Natural killer cell (primary cell): ENCODE measurements at places on chromosomes 5 and 9. TPM values are rescaled to one million over a fixed set of nuclear protein-coding genes. Genes with fewer than 3 reads are reported as not detected.

DNA sequence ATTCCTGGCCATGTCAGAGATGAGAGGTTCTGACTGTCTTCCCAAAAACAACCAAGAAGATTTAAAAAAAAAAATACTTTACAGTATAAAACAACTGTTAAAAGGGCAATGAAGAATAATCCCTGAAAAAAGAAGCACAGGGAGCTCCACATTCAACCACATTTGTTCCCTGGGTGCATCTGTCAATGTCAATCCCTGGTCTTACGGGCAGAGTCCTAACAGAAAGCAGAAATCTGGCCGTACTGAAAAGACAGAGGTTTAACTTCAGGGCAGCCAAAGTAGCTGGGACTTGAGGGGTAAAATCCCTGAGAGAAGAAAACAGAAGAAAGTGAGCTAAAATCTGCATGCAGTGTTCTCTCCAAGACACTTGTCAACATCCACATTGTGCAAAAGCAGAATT is 76.6 kb downstream of the RICTOR start:
- no peak for DNase-seq

DNA sequence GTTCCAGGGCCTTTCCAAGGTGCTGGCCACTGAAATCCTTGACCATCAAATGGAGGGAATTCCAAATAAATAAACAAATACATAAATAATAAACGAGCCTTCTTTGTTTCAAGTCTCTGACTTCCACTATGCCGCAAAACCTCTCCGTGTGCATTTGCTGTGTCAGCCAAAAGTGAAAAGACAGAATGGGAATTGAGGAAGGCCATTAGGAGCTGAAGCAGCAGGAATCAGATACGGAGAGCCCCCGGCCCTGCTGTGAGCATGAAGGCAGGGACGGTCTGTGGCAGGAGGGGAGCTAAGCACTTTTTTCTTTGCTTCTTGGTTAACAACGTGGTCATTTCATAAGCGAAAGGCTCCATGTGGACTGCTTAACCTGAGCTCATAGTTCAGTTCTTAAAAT is 26.1 kb downstream of the PLPPR1 start:
- DNase-seq, result no peak

GRCh38 chr5:143400541-143401226 is 2.8 kb downstream of the NR3C1 start:
- DNase-seq, result peak; percentile 19

GRCh38 chr5:153896701-153897100 is 142.0 kb downstream of the FAM114A2 start:
- DNase-seq, result no peak

GRCh38 chr5:144549580-144549979 is 378.9 kb downstream of the KCTD16 start:
- DNase-seq, result no peak

DNA sequence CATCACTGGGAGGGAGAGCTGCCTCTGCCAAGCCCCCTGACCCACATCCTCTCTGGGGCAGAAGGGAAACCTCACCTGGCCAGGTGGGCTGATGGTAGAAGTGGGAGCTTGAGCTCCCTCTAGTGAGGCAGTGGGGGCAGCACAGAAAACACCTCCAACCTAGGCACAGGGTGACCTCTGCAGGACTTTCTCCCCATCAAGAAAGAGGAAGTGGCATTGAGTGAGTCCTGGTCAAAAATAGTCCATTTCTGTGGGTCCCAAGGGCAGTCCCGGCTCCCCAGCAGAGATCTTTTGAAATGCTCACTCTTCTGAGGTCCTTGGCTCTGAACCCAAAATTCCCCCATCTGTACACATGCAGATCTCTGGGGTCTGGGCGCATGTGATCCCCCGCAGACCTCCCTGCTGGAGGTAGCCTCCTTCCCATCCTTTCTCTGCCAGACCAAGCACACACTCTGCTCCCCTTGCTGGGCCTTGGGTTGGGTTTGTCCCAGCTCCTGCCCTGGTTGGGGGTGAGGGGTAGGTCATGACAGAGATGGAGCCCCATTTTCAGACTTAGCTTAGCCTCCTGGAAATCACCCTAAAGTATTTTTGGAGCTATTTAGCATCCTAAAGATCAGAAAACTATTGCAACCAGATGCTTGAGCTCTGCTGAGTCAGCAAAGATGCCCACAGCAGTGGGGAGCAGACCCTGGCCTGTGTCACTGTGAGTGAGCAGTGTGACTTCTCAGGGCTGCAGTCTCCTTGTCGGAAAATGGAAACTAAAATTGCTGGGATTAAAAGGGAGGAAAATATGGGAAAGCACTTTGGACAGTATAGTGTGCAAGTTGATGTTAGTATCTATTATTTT is 41.6 kb upstream of the LCP2 start:
- DNase-seq, result peak; percentile 49

- DNase-seq, result no peak
Measured at GRCh38 chr5:171562822-171563221, 143.4 kb downstream of the FGF18 start.

DNA sequence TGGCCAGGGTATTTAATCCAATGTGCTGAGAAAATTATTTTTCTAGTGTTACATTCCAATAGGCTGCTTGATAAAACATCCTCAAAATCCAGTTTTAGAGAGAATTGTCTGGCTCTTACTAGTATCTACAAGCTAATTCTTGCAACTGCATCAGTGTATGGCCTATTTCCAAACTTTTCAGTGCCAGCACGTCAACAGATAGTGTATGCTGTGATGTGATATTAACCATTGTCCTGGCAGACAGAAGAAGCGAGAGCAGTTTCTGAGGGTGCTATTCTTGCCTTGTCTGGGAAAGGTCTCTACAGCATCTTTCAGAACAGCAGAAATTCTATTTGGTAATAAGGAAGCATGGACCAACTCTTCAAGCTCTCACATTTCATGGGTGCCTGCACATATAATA is 174.2 kb upstream of the CDH12 start:
- no peak for DNase-seq

GRCh38 chr9:12739014-12739652 is 35.7 kb upstream of the LURAP1L start:
- DNase-seq, result no peak

DNA sequence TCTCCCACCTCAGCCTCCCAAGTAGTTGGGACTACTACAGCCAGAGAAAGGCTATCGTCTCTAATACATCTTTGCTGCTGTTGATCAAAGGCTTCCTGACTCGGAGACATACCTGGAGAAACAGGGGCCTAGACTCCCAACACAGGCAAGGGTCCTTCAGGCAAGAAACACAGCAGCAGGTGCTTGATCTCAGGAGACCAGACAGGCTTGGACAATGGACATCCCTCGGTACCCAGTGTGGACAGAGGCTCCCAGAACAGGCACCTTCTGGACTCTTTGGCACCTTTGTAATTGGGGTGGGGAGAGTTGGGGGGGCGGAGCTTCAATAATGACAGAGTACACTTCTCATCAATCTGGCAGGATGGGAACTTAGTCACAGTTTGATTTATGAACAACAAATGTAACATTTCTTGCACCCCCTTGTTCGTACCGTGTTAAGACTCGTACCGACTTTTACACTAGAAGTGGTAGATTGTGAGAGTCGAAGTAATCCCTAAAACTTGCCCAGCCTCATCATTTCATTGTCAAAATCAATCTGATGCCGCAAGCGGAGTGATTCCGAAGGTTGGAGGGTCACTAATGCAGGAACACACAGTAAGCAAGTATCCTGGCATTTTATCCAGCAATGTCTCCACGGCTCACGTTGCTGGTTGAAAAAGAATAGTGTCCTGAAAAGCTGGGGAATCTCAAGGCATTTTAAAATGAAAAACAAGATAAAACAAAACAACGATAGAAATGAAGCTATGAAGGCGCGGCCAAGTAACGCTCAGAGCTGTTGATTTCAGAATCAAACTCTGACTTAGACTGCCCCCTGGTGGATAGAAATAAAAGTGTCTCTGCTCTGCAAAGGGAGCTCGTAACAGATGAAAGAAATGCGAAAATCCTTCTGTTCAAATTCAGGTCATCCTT is 46.4 kb upstream of the STK32A start:
- DNase-seq, result peak; percentile 79

GRCh38 chr9:88106492-88106891 is 31.8 kb downstream of the SPATA31C2 start:
- peak; percentile 27 for DNase-seq

GRCh38 chr5:67773411-67774266 is 441.9 kb upstream of the PIK3R1 start:
- DNase-seq, result no peak

DNA sequence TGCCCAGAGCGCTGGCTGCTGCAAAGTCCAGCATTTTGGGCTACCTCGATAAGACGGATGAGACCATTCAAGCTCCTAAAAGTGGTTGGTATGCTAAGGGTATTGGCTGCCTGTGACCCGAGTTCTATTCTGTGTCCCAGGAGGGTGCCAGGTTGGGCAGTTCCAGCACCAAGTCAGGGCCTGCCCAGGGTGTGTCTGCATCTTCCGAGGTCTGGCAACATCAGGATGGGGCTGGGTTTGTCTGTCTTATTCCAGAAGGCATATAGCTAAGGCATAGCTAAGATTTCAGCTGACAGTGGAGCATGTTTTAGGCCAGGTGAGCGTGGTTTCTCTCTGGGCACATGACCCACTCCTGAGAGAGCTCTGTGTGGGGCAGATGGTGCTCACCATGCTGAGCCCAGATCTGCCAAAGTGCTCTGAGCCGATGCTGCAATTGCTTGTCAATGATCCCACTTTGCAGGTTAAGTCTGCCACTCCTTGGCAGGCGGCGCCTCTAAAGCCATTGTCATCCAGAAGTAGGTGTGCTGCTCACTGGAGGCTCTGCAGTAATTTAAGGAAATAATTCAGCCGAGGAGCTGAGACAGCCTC is 7.8 kb downstream of the SLC9A3 start:
- DNase-seq, result no peak

DNA sequence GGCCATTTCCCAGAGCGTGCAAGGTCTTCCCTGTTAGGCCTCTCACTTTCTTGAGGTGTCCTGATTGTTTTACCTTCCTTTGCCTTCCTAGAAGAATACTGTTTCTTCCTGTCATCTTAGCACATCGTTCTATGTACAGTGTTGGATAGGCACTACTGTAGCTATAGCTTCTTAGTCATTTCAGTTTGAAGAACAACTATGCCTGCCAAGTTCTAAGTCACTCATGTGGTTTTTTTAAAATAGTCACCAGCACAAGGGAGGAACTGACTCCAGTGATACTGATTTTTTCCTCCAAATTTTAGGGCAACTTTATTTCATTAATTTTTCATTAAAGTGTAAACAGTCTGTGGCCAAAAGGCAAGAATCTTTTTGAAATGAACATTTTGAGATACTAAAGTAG is 122.4 kb upstream of the NR5A1 start:
- no peak for DNase-seq

DNA sequence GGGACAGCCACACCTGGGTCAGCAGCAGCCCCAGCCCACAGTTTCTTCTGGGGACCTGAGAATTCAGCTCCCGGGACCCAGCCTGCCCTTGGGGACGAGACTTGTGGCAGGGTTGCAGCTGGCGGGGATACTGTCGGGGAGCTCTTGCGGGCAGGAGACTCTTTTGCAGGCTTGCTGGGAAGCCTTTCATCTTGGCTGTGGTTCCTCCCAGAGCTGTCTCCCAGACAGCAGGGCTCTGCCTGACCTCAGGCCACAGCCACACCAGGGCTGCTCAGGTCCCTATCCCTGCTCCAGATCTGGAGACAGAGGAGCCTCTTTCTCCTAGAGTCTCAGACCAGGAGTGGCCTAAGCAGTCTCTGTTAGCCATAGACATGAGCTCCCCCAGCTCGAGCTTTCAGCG is 4.7 kb upstream of the MYMK start:
- no peak for DNase-seq

- no peak for DNase-seq
Measured at GRCh38 chr5:101424530-101425175, 521.6 kb upstream of the ST8SIA4 start.

- DNase-seq, result no peak
Measured at GRCh38 chr5:138819081-138819480, 56.1 kb downstream of the LRRTM2 start.

The IFNA10 gene
- not detected for total RNA-seq

The CDKN2B gene
- total RNA-seq, result not detected

The KCNMB1 gene
- 0.23 TPM for total RNA-seq

The LVRN gene
- total RNA-seq, result not detected

The TOR4A gene
- 19.2 TPM for total RNA-seq

The ARL14EPL gene
- total RNA-seq, result not detected
